ENCODE measurements at places on chromosomes 7 and 10.
A peak's percentile ranks its signal among the peaks of the same experiment; 100 is the strongest.

GRCh38 chr7:158031867-158032308 lies 555.7 kb downstream of the PTPRN2 start:
- no peak overlapping the region for H3K27ac ChIP-seq
- no peak for DNase-seq
- no peak overlapping the region for H3K4me3 ChIP-seq

DNA sequence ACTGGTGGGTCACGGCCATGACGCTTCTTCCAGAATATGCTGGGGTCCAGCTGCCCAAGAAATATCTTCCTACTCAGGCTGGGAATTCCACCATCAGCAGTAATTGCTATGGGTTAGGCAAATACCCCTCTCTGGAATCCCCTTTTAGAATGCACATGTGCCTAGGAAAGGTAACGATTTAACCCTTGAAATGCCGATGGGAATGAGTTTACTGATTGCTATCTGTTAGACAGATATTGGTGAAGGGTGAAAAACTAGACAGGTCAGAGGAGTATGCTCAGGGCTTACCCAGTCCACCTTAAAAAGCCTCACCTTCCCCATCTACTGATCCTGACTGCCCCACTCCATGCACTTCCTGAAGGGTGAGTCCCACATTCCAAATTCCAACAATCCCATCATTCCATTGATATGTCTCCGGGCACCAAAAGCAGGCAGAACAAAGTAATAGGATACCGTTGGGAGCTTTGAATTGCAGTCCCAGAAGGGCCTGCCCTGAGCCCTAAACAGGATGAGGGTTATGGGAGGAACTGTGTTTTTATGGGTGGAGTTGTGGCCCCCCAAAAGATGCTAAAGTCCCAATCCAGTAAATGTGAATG lies 59.3 kb downstream of the DLG5 start:
- H3K27ac ChIP-seq, result no peak overlapping the region
- no peaks in the 10 kb centered on the region for H3K36me3 ChIP-seq
- no peaks in the 10 kb centered on the region for H3K27me3 ChIP-seq
- DNase-seq, result peak; percentile 29
- H3K4me1 ChIP-seq, result peaks cover 36% of the 10 kb centered on the region
- H3K4me3 ChIP-seq, result no peak overlapping the region

DNA sequence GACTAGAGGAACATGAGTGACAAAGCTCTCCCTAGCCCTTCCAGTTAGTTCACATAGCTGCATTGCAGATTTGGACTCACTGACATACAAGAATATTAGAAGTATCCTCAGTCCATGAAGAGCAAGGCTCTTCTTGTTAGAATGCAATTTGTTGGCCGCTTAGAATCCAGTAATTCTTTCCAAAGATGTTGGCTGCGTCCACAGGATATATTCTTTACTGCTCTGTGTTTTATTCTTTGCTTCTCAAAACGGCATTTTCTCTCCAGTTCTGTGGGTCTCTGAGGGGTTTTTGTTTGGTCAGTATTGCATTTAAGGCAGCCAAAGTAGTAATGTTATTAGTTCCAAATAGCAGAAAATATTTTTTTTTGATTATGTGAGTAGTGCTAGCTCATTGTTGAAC lies 588.6 kb downstream of the DNAJB9 start:
- peaks cover 3% of the 10 kb centered on the region for H3K4me1 ChIP-seq
- no peak for DNase-seq
- no peaks in the 10 kb centered on the region for H3K36me3 ChIP-seq
- no peak overlapping the region for H3K4me3 ChIP-seq
- H3K27ac ChIP-seq, result no peak overlapping the region
- H3K27me3 ChIP-seq, result no peaks in the 10 kb centered on the region

GRCh38 chr7:149846436-149847046 lies 8.4 kb downstream of the ZNF862 start:
- H3K4me3 ChIP-seq, result no peak overlapping the region
- H3K36me3 ChIP-seq, result no peaks in the 10 kb centered on the region
- H3K27ac ChIP-seq, result no peak overlapping the region
- H3K4me1 ChIP-seq, result no peaks in the 10 kb centered on the region
- DNase-seq, result no peak

DNA sequence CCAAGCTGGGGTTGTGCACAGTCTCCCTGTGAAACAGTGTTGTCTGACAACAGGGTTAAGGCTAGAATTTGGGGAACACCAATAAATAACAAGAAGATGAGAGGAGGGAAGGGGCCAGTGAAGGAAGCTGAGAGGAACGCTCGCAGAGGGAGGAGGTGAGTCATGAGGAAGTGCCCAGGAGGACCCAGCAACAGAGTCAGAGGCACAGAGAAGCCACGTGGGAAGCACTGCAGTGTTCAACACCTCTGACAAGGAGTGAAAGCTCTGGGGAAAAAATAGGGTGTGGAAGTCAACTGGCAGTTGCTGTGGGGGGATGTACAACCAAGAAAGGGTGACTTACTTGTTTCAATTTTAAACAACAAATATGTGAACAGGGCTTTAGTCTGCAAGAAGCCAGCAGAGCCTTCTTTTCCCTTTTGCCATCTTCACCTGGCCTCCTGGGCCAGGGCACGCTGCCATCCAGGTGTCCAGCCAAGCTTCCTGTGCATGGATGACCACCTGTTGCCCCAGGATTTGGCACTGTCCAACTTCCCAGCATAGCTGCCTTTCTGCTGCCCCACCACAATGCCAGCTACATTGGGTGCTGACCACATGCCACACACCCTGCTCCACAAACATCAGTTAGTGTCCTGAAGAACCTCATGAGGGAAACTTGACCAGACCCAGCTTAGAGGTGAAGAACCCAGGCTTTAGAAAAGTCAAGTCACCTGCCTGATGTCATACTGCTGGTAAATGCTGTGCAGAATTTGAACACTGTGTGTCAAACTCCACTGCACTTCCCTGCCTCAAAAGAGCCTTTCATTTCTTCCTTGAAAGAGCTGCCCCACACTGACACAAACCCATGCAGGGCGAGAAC lies 69.6 kb downstream of the ATXN7L1 start:
- no peaks in the 10 kb centered on the region for H3K27me3 ChIP-seq
- peaks cover 14% of the 10 kb centered on the region for H3K4me1 ChIP-seq
- H3K4me3 ChIP-seq, result no peak overlapping the region
- peak; percentile 18 for DNase-seq
- no peak overlapping the region for H3K27ac ChIP-seq

GRCh38 chr10:108450280-108450679 lies 1285.8 kb upstream of the SORCS1 start:
- DNase-seq, result no peak
- no peaks in the 10 kb centered on the region for H3K36me3 ChIP-seq
- no peaks in the 10 kb centered on the region for H3K27me3 ChIP-seq

GRCh38 chr7:134750083-134751062 lies 29.1 kb upstream of the CALD1 start:
- no peaks in the 10 kb centered on the region for H3K36me3 ChIP-seq
- H3K27me3 ChIP-seq, result no peaks in the 10 kb centered on the region
- 0 out of 2 replicates have a peak, but pooled peaks cover under 1% of the 10 kb centered on the region for H3K4me1 ChIP-seq
- H3K27ac ChIP-seq, result no peak overlapping the region

- 0 out of 2 replicates have a peak, but pooled peaks cover 6% of the 10 kb centered on the region for H3K4me1 ChIP-seq
- no peaks in the 10 kb centered on the region for H3K36me3 ChIP-seq
- no peak overlapping the region for H3K4me3 ChIP-seq
- H3K27ac ChIP-seq, result no peak overlapping the region
Observed at GRCh38 chr10:36116731-36117130, 474.6 kb upstream of the FZD8 start.

DNA sequence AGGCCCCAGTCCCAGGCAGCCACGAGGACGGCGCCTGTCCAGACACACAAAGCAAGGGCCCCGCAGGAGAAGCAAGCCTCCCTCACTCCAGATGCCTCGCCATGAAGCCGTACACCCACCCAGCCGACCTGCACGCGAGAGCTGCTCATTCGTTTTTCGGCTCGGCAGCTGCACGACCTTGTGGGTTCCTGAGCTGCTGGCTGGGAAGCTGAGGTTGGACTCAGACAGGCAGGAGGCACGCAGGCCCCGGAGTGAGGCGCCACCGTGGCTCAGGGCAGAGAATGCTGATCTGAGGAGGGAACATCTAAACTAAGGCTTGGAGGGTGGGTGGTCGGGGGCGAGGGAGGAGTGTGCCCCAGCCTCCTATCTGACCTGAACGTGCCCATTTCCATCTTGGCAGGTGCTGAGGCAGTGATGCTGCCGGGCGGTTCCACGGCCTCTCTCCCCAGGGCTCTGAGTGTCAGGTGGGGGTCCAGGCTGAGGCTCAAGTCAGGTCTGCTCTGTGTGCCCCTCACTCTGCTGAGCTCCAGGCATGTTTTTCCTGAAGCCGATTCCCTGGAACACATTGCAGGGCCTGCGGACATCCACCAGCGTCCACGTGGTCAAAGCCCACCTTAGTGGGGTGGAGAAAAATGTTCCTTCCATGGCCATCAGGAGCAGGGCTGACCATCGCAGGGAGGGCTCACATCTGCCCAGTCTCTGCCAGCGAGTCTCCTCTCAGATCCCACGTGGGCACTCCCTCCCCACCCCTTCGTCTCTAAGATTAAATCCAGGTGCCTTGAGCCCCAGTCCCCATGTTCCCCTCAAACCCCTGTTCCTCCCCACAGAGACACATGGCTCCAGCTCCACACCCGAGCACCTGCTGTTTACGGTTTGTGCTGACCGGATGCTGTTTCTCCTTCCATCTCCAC lies 28.1 kb upstream of the FAM20C start:
- H3K4me3 ChIP-seq, result no peak overlapping the region
- DNase-seq, result no peak
- H3K4me1 ChIP-seq, result no peaks in the 10 kb centered on the region
- H3K27ac ChIP-seq, result no peak overlapping the region

- H3K27ac ChIP-seq, result no peak overlapping the region
- H3K4me1 ChIP-seq, result no peaks in the 10 kb centered on the region
- DNase-seq, result no peak
- no peaks in the 10 kb centered on the region for H3K36me3 ChIP-seq
- H3K4me3 ChIP-seq, result no peak overlapping the region
Observed at GRCh38 chr10:31112961-31113360, 81.3 kb upstream of the ZNF438 start.

All from GM23338 (cell line).